ENCODE measurements at places on chromosomes 4 and X.

GRCh38 chr4:177105536-177105935, 204.1 kb upstream of the NEIL3 start:
- no peak for DNase-seq

GRCh38 chrX:87045352-87045751, 472.2 kb upstream of the KLHL4 start:
- no peak for DNase-seq

DNA sequence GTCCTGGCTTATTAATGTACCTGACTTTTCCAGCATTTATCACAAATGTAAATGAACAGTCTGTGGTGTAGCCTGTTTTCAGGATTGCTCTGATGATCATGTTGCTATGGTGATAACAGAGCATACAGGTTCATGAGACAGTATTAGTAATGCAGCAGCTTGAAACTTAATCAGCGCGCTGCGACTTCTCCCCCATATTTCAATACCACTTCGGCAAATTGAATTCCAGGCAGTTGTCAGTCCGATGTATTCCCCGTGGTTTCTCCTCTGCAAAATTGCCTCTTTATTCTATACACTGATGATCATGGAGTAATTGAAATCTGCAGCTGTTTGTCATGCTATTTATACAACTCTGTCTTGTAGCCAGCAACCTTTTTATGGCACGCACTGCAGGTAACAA, 239.3 kb downstream of the C4orf33 start:
- DNase-seq = no peak

- DNase-seq = no peak
Observed at GRCh38 chrX:102154900-102155805, 624 bp downstream of the BEX5 start.

- DNase-seq = no peak
Observed at GRCh38 chr4:110793890-110794554, 171.1 kb upstream of the PITX2 start.

DNA sequence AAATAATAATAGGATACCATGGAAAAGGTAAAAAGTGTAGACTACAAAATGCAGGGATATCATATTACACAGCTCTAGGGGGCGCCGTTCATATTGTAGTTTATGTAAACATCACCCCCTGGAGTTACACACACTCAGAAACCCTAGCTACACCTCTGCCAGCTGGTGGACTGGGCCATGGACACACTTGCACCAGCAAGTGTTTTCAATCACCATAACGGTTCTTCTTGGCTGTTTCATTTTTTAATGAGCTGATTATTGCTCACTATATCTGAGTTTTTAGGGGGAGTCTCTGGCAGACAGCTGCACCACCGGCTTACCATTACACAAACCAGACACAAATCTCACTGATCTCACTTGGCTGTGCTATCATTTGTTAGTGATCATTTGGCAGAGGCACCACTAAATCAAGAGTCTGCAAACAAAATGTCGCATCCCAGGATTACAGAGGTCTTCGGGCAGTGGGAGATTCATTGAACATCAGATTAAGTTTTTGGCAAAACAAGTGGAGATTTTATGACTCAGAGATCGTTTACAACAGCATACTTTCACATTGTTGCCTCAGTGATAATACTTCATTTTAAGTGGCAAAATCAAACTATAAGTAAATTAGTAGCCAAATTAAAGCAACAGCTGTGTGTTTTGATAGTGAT, 185.7 kb downstream of the UNC5C start:
- DNase-seq = no peak

- no peak for DNase-seq
Observed at GRCh38 chrX:46551494-46552128, 6.4 kb upstream of the ZNF674 start.

GRCh38 chrX:36787752-36788151, 220.4 kb upstream of the FAM47C start:
- DNase-seq = no peak

- no peak for DNase-seq
Observed at GRCh38 chr4:135672202-135672601, 1470.6 kb upstream of the PABPC4L start.

DNA sequence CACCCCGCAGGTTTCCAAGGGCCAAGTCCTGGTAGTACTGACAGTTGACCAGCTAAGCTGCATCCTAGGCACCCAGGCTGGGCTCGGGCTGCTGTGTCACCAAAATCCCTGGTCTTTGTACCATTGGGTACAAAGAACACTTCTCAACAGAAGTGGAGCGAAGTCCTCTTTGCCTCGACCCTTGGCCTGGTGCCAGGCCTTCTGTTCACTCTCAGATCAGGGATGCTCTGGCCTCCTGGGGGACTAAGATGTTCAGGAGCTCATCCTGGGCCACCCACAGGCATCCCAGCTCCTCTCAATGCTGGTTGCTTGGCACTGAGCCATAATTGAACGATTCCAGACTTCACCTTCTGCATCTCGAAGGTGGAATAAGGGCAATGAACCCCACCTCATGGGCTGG, 13.8 kb upstream of the SLC2A9 start:
- DNase-seq = no peak

GRCh38 chrX:38206542-38206941, 14.1 kb downstream of the SRPX start:
- DNase-seq = no peak

DNA sequence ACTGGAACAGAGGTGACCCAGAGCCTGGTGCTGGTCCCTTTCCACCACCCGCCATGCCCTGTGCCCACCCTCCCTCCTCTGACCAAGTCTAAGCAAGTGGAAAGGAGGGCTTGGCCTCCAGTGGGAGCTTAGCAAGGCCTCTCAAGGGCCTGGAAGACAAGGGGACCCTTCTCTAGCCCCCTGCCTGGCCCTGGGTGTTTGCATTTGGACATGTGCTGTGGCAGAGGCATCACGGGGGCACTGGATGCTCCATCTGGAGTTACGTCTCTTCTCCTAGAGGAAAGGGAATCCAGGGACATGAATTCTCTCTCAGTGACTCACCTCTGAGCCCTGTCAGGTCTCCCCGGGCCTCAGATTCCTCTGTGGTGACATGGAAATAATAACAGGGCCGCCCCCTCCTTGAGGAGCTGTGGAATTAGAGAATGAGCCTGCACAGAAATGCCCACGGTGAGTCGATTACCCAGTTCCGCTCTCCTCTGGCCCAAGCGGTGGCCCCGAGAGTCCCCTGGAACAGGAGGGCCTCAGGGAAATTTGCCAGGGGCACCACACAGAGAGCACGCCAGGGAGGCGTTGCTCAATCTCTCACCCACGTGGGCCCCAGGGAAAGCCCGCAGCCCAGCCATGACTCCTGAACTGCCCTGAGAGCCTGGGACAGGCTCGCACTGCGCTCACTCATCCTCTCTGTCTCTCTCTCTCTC, 189.6 kb downstream of the BCOR start:
- no peak for DNase-seq

Measured in stimulated activated CD8-positive, alpha-beta memory T cell treated with anti-CD3 and anti-CD28 coated beads, Interleukin-4, amount 100 ng/mL, for 1 hour (primary cell).